ENCODE measurements at places on chromosomes 3 and 15.

DNA sequence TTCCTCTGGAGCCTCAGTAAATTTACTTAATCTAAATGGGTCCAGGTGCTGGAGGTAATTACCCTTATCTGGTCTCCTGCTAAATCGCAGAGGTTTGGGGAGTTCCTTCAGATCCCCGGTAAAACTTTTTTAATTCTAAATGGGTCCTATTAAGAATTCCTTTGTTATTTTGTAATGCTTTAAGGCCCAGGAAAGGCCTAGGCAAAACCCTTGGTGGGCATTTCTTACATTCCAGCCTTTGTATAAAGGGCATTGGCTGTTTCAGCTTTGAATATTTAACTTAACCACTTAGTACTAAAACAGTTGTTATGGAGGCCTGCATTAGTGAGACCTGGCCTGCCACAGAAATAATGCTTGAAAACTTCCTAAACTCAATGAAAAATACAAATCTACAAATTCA is 14.9 kb upstream of the ZNF662 start:
- no peak for DNase-seq

DNA sequence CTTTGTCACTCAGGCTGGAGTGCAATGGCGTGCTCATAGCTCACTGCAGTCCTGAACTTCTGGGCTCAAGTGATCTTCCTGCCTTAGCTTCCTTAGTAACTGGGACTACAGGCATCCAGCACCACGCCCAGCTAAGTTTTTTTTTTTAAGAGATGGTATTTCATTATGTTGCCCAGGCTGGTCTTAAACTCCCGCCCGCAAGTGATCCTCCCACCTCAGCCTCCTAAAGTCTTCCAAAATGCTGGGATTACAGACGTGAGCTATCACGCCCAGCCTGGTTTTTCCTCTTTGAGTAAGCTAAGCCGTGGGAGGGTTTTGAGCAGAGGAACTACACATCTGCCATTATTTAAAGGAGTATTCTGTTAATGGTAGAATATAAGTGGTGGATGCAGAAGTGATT is 7.4 kb upstream of the LRRFIP2 start:
- DNase-seq, result no peak

DNA sequence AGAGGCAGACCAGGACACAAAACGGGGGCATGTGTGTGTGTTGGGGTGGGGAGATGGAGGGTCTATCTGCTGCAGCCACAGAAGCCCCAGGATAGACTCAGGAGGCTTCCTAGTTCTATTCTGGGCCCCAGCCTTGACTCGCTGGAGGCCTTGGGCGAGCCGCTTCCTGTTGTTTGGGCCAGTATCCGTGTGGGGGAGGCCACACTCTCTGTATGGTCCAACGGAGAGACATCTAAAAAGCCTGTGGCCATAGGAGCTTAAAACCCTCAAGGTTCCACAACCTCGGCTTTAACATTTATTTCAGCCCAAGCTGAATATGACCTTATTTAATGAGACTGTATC is 32.8 kb downstream of the POC1A start:
- no peak for DNase-seq

DNA sequence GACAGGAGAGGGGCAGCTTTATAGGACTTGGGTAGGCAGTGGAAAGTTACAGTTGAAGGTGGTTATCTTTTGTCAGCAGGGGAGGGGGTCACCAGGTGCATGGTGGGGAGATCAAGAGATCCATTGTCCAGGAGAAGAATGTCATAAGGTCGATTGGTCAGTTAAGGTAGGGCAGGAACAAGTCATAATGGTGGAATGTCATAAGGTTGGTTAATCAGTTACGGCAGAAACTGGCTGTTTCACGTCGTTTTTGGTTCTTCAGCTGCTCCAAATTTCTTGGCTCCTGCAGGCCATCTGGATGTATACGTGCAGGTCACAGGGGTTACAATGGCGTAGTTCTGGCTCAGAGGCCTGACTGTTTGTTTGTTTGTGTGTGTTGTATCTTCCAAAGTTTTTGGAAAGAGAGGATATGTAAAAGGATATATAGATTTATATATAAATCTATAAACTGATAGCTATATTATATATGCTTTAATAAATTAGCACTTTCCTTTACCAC is 565.1 kb downstream of the ZNF385D start:
- no peak for DNase-seq

All from ELR (cell line).